ENCODE measurements at places on chromosomes 16 and 17. TPM values are rescaled to one million over a fixed set of nuclear protein-coding genes. Genes with fewer than 3 reads are reported as not detected.

DNA sequence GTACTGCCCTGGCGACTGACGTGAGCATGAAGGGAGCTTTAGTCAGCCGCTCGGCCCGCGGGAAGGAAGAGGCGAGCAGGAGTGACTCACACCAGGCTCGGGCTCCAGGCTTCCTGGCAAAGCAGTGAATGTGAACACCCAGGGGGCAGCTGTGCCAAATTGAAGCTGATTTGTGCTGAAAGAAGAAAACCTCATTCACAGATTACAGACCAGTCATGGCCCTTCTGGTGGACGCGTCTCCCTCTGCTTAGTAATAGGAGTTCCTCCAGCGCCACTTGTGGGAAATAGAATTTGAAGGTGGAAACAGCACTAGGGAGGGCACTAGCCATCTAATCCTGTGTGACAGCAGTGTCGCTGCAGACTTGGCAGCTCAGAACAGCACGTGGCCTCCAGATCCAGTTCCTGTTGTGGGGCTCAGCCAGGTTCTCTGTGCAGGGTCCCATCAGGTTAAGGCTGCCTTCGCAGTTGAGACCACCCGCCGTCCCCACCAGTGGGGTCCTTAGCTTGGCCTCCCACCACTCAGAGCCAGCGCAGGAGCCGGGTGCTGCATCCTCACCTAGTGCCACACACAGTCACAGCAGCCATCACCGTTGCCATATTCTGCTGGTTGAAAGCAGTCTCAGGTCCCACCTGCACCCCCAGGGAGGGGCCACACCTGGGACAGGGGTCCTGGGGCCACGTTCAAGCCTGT lies 164.5 kb upstream of the CHMP6 start:
- H3K36me3 ChIP-seq = no peaks in the 10 kb centered on the region
- H3K4me1 ChIP-seq = peaks cover 12% of the 10 kb centered on the region
- no peak overlapping the region for H3K4me3 ChIP-seq
- peak overlapping the region; percentile 24 for H3K27ac ChIP-seq
- DNase-seq = no peak

- no peaks in the 10 kb centered on the region for H3K4me1 ChIP-seq
- H3K36me3 ChIP-seq = no peaks in the 10 kb centered on the region
- H3K4me3 ChIP-seq = no peak overlapping the region
Measured at GRCh38 chr16:60031740-60032139, 1297.6 kb upstream of the GOT2 start.

DNA sequence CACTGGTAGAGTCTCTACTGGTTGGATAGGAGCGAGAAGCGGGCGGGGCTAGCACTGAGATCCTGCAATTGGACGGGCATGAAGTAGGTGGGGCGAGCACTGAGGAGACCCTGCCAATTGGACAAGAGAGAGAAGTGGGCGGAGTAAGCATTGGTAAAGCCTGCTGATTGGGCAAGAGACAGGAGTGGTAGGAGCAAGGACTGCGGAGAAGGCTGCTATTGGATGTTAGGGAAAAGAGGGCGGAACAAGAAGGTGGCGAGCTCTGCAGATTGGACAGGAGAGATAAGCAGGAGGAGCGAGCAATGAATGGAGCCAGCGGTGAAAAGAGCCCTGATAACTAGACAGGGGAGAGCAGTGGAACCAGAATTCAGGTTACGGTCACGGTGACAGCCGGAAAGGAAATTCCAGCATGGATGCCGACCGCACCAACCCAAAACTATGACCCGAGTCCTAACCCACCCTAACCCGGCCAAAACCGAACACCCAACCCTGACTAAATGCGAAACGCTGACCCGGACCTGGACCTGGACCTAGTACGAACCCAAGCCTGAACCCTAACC lies 4.8 kb downstream of the SCGB1C2 start:
- H3K4me1 ChIP-seq = no peaks in the 10 kb centered on the region
- H3K27ac ChIP-seq = no peak overlapping the region
- no peak overlapping the region for H3K4me3 ChIP-seq
- H3K36me3 ChIP-seq = no peaks in the 10 kb centered on the region
- H3K27me3 ChIP-seq = no peaks in the 10 kb centered on the region

DNA sequence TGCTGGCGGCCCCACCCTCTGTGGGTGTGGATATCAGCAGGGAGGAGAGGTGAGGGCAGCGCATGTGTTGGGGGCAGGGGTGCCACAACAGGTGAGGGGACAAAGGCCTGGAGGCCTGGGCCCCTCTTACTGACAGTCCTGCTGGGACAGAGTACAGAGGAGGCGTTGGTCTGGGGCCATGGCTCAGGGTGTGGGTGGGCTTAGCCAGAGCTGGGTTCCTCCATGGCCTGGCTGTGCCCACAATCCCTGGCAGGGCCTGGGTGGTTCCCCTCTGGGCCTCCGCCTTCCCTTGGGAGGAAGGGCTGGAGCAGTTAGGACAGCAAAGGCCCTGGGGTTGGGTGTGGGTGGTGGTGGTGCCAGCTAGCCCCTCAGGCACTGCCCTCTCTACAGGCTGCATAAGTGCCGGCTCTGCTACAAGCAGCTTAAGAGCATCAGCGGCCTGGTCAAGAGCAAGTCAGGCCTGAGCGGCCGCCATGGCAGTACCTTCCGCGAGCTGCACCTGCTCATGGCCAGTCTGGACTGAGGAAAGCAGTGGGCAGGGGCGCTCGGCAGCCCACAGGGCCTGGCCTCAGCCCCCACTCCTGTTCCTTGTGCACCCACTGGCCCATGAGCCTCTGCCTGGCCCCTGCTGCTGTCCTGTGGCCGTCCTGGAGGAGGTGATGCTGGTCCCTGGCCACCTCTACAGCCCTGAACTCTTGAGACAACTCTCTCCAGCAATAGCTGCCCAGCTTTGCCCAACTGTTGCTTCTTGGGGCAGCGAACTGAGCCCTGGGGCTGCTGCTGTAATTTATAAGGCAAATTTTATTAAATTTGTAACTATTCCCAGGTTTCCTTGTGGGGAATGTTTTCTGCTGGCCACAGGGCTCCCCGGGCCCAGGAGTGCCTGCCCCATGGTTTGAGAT lies 21.1 kb downstream of the KATNB1 start:
- H3K4me3 ChIP-seq = no peak overlapping the region
- no peaks in the 10 kb centered on the region for H3K36me3 ChIP-seq
- no peak overlapping the region for H3K27ac ChIP-seq
- H3K4me1 ChIP-seq = no peaks in the 10 kb centered on the region

DNA sequence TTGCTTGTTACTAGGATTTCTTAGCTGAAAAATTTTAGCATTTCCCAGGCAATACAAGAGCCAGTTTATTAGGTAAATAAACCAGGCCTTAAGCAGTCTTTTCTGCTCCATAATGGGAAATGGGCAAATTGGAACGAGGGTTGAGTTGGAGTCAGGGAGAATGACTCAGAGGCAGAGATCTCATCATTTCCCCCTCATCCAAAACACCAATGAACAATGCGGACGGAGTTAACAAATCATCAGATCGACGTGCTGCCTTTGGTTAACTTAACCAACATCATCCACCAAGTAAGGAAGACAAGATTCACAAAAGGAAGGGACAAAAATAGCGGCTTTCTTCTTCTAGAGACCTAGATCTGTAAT lies 243.5 kb downstream of the STX8 start:
- no peak for DNase-seq
- no peak overlapping the region for H3K4me3 ChIP-seq
- H3K36me3 ChIP-seq = no peaks in the 10 kb centered on the region
- no peak overlapping the region for H3K27ac ChIP-seq
- no peaks in the 10 kb centered on the region for H3K27me3 ChIP-seq

GRCh38 chr17:78414178-78415162 lies 36.0 kb downstream of the PGS1 start:
- peaks cover 6% of the 10 kb centered on the region for H3K4me1 ChIP-seq
- H3K27me3 ChIP-seq = no peaks in the 10 kb centered on the region
- H3K27ac ChIP-seq = no peak overlapping the region
- H3K4me3 ChIP-seq = no peak overlapping the region

GRCh38 chr17:62823111-62823893 lies 15.2 kb upstream of the MARCHF10 start:
- no peaks in the 10 kb centered on the region for H3K27me3 ChIP-seq
- no peak for DNase-seq
- no peak overlapping the region for H3K27ac ChIP-seq
- no peak overlapping the region for H3K4me3 ChIP-seq
- no peaks in the 10 kb centered on the region for H3K36me3 ChIP-seq

GRCh38 chr17:76267051-76267576 lies 2.0 kb downstream of the UBALD2 start:
- no peaks in the 10 kb centered on the region for H3K36me3 ChIP-seq
- H3K4me1 ChIP-seq = peaks cover 49% of the 10 kb centered on the region
- DNase-seq = no peak
- H3K27me3 ChIP-seq = no peaks in the 10 kb centered on the region

DNA sequence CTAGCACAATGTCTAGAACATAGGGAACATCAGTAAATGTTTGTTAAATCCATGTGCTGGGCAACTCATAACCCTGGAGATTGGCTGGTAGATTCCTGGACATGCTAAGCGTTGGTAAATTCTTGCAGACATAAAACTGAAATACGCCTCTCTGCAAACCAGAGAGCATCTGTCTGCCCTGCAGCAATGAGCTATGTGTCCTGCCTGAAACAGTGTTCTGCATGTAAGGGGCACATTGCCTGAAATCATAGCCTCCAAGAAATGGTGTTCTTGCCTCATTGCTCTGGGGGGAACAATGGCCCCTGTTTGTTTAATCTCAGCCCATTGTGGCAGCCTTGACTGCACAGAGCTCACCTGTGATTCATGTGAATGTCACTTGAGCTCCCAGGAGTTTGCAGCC lies 113.5 kb upstream of the CCL2 start:
- no peaks in the 10 kb centered on the region for H3K4me1 ChIP-seq
- H3K27ac ChIP-seq = no peak overlapping the region
- no peak for DNase-seq
- H3K36me3 ChIP-seq = no peaks in the 10 kb centered on the region
- H3K27me3 ChIP-seq = no peaks in the 10 kb centered on the region

DNA sequence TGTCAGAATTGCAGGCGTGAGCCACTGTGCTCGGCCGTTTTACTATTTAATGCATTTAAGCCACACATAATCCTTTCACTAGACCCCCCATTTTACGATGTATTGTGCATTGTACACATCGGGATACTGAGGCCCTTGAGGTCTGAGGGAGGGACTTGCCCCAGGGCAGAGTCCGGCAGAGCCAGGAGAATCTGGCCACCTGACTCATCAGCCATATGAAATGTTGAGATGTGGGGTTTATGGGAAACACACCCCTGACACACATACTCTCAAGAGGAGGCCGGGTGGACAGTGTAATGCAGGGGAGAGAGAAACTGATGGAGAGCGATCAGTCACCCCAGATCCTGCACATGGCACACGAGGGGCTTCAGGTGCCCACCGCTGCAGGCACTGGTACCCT lies 196.6 kb downstream of the ZNF423 start:
- H3K4me1 ChIP-seq = no peaks in the 10 kb centered on the region
- no peak for DNase-seq
- H3K4me3 ChIP-seq = no peak overlapping the region
- no peaks in the 10 kb centered on the region for H3K27me3 ChIP-seq
- no peak overlapping the region for H3K27ac ChIP-seq

The DHX40 gene
- total RNA-seq = 12.6 TPM

The ARHGDIG gene
- total RNA-seq = not detected

The TNFRSF17 gene
- total RNA-seq = 92.4 TPM

The SKAP1 gene
- 38.4 TPM for total RNA-seq

The TM4SF5 gene
- not detected for total RNA-seq

Measured in GM12878 (cell line).